SIG-M5 (cell line): ENCODE measurements at places on chromosomes 16 and 17.

GRCh38 chr17:887551-888209 is 91.9 kb downstream of the NXN start:
- DNase-seq, result no peak

DNA sequence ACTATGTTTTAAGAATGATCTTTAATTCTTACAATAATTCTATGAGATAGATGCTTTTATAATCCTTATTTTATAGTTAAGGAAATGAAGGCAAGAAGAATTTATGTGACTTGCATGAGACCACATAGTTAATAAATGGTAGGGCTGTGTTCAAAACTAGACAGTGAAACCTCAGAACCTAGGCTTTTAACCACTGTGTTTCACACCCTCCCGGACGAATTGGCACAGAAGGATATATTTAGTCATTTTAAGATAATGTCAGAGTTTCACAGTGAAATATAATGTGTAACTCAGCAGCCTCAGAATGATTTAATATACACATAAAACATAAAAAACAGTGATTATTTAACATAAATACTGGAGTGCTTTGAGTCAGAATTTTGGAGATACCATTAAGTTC is 57.0 kb downstream of the NSRP1 start:
- no peak for DNase-seq

GRCh38 chr17:40432864-40433528 is 10.3 kb upstream of the IGFBP4 start:
- DNase-seq, result no peak

GRCh38 chr17:76697702-76698465 is 12.9 kb downstream of the MXRA7 start:
- DNase-seq, result no peak

- DNase-seq, result no peak
Measured at GRCh38 chr17:43477832-43478634, 5.7 kb upstream of the DHX8 start.

GRCh38 chr17:33811004-33811760 is 443.9 kb upstream of the CCL2 start:
- no peak for DNase-seq
